ENCODE measurements at places on chromosomes 2 and 18.

DNA sequence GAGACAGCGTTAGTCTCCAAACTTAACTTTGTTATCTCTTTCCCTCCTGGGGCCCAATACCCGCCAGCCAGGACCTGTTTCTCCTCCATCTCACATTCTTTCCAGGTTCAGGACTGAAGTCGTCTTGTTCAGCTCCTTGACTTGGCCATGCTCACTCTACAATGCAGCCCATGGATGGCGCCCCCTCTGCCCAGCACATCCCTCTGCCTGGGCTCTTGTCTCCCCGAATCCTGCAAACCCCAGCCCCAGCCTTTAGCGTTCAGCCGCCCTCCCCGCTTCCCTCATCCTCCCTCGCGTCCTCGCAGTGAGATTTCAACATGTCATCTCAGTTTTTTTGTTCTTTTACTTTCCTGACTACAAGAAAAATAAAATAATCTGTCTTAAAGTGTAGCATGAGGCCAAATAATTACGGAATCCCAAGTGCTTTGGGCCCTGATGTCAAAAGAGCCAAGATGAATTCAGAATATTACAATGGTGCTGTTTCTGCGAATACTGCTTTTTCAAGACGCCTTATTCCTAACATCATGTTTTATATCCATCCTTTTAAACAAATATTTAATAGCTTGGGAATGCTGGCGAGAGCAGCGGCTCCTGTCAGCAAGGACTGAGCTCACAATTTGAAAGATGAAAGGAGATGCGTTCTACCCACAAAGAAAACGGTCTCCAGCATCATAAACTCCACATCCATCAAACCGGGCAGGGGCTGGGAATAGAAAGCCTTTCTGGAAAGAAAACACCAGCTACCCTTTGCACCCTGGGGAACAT lies 1.0 kb downstream of the FAM178B start:
- no peak for DNase-seq

DNA sequence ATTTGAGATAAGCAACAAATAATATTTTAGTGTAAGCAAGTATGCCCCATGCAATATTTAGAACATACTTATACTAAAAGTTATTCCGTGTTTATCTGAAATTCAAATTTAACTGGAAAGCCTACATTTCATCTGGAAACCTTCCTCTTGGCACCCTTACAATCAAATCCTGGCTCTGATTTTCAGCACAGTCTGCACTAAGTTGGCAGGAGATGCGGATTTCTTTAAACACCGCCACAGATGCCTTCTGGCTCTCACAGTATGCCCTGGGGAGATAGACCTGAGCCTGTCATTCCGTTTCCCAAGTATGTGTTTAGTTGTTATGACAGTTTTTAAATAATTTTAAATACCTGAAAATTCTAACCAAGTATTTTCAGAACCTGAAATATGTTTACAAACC lies 7.3 kb upstream of the MLPH start:
- no peak for DNase-seq

DNA sequence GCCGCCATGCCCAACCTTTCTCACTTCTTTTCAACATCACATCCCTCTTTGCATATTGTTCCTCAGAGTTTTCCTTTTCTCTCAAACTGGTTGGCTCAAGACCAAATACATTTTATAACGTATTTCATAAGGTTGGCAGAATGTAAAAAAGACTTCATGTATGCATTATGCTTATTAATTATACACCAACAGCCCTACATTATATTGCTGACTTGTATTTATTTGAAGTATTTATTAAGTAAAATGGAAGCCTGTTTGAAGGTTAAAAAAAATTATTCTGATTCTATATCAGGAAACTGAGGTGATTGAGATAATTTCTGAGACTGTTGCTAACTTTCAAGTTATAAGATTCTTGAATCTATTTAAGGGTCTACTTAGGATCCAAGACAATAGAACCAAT lies 208.0 kb upstream of the KCNH7 start:
- no peak for DNase-seq

- no peak for DNase-seq
Observed at GRCh38 chr18:62784338-62784965, 69.1 kb downstream of the PHLPP1 start.

DNA sequence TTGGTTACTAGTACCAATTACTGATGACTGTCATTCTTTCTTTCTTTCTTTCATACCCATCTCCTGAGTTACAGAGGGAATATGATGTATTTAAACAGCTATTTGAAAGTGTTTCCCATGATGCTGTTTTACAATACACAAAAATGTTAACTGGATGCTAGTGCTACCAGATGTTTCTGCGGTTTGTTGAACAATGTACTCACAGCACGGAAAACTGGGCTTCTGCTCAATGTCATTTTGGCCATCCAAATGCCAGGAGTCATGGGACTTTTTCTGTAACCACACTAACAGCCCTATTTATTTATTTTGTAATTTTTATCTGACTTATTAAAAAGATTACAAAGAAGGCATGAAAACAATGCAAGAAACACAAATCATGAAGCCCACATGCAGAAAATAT lies 313.8 kb downstream of the RIT2 start:
- DNase-seq = no peak

GRCh38 chr18:9206421-9206820 lies 69.8 kb downstream of the ANKRD12 start:
- no peak for DNase-seq
